Esophagus muscularis mucosa (tissue), 4 donors: ENCODE measurements at places on chromosomes 12 and 14. TPM values are rescaled to one million over a fixed set of nuclear protein-coding genes. Genes with fewer than 3 reads are reported as not detected.

DNA sequence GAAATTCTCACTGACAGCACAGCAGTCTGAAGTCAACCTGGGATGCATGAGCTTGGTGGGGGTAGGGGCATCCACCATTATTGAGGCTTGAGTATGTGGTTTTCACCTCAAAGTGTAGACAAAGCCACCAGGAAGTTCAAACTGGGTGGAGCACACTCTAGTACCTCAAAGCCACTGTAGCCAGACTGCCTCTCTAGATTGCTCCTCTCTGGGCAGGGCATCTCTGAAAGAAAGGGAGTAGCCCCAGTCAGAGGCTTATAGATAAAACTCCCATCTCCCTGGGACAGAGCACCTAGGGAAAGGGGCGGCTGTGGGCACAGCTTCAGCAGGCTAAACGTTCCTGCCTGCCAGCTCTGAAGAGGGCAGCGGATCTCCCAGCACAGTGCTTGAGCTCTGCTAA is 143.0 kb downstream of the KITLG start:
- H3K27me3 ChIP-seq = no peaks in the 10 kb centered on the region
- DNase-seq = no peak
- no peak overlapping the region for H3K4me3 ChIP-seq
- no peaks in the 10 kb centered on the region for H3K36me3 ChIP-seq
- no peak overlapping the region for H3K27ac ChIP-seq

DNA sequence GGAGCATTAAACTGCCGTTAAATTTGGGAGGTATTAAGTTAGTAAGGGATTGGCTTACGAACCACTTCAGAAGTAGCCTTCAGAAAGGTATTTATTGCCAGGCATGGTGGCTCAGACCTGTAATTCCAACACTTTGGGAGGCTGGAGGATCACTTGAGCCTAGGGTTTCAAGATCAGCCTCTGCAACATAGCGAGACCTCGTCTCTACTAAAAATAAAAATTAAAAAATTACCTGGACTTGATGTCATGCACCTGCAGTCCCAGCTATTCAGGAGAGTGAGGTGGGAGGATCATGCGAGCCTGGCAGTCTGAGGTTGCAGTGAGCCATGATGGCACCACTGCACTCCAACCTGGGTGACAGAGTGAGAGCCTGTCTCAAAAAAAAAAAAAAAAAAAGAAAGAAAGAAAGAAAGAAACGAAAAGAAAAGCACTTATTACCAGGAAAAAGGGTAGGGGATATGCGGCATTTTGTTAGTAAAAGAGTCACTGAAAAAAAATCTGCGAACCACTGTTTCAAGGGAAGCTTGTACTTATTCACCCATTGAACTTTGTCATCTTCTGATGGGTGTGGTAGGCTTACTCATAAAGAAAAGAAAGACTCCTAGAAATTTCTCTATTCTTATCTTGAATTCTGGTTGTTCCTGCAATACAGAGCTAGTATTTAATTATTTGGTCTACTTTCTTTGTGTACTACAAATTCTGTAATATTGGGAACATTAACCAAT is 33.6 kb upstream of the PLEKHA5 start:
- H3K27ac ChIP-seq = no peak overlapping the region
- H3K4me1 ChIP-seq = no peaks in the 10 kb centered on the region
- H3K36me3 ChIP-seq = no peaks in the 10 kb centered on the region
- no peak overlapping the region for H3K4me3 ChIP-seq
- H3K27me3 ChIP-seq = no peaks in the 10 kb centered on the region

GRCh38 chr12:97160277-97160676 is 253.2 kb downstream of the NEDD1 start:
- H3K4me3 ChIP-seq = no peak overlapping the region
- DNase-seq = no peak
- H3K4me1 ChIP-seq = no peaks in the 10 kb centered on the region

Gene RAN
- total RNA-seq = 157 TPM

DNA sequence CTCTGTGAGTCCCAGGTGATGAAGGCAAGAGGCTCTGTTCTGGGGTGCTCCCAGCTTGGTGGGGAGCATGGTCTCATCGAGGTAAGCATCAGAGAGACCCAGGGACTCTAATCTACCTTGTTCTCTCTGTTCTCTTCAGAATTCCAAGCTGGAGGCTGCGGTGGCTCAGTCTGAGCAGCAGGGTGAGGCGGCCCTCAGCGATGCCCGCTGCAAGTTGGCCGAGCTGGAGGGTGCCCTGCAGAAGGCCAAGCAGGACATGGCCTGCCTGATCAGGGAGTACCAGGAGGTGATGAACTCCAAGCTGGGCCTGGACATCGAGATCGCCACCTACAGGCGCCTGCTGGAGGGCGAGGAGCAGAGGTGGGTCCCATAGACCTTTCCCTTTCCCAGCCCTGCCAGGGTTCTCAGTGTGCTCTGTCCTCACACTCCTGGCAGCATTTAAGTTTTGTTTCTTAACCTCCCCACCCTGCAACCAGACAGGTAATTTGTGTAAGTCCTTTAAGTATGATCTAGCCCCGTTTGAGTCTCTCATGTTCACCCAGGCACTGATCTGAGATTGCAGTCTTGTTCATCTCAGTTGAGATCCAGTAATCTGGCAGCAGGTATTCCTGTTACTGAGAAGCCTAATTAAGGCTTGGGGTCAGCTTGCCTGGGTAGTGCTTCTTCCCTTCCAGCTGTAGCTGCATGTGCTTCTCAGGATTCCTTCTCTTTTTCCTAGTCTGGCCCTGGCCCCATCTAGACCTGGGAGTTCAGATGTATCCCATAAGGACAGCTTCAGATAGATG is 14.8 kb upstream of the KRT81 start:
- peaks cover 9% of the 10 kb centered on the region for H3K27me3 ChIP-seq
- H3K4me3 ChIP-seq = no peak overlapping the region
- peaks cover 19% of the 10 kb centered on the region for H3K4me1 ChIP-seq
- no peak for DNase-seq
- H3K36me3 ChIP-seq = no peaks in the 10 kb centered on the region

GRCh38 chr12:5073054-5073453 is 29.4 kb downstream of the KCNA5 start:
- H3K27me3 ChIP-seq = no peaks in the 10 kb centered on the region
- no peak for DNase-seq
- H3K36me3 ChIP-seq = no peaks in the 10 kb centered on the region
- no peak overlapping the region for H3K4me3 ChIP-seq

Gene C12orf54
- total RNA-seq = not detected

- H3K4me1 ChIP-seq = no peaks in the 10 kb centered on the region
- DNase-seq = peak; percentile 60
- no peak overlapping the region for H3K4me3 ChIP-seq
- H3K27me3 ChIP-seq = no peaks in the 10 kb centered on the region
- H3K27ac ChIP-seq = no peak overlapping the region
These were observed 38.2 kb upstream of the GSG1 start for GRCh38 chr12:13141686-13142085.

DNA sequence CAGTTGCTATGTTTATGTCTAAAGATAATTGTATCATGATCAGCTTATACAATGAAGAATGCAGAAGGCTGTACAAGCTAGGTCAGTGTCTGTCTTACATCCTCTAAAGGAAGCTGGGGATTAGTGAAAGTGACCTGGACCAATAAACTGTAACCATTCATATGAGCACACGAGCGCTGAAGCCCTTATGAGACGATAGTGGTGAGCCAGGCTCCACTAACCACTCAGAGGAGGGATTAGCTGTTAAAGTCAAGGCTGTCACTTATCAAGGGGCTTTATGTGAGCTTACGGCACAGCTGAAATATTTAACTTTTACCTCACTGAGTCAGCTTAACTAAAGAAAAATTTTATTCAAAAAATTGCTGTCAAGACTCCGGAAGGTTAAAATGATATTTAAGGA is 30.3 kb downstream of the NDUFA12 start:
- H3K36me3 ChIP-seq = peaks cover 6% of the 10 kb centered on the region
- DNase-seq = no peak
- H3K27ac ChIP-seq = no peak overlapping the region
- H3K4me3 ChIP-seq = no peak overlapping the region
- H3K27me3 ChIP-seq = no peaks in the 10 kb centered on the region

GRCh38 chr12:126084480-126084879 is 1019.2 kb downstream of the AACS start:
- no peak overlapping the region for H3K27ac ChIP-seq
- H3K4me3 ChIP-seq = no peak overlapping the region
- DNase-seq = no peak
- H3K4me1 ChIP-seq = no peaks in the 10 kb centered on the region
- H3K36me3 ChIP-seq = no peaks in the 10 kb centered on the region

GRCh38 chr12:82972624-82973023 is 285.9 kb downstream of the TMTC2 start:
- no peak for DNase-seq
- no peak overlapping the region for H3K4me3 ChIP-seq
- no peaks in the 10 kb centered on the region for H3K27me3 ChIP-seq
- H3K4me1 ChIP-seq = no peaks in the 10 kb centered on the region

GRCh38 chr14:26427097-26427496 is 170.7 kb downstream of the NOVA1 start:
- no peaks in the 10 kb centered on the region for H3K36me3 ChIP-seq
- no peaks in the 10 kb centered on the region for H3K4me1 ChIP-seq
- no peak overlapping the region for H3K27ac ChIP-seq

- peaks cover 35% of the 10 kb centered on the region for H3K4me1 ChIP-seq
- H3K4me3 ChIP-seq = peak overlapping the region; percentile 64
- H3K36me3 ChIP-seq = peaks cover 82% of the 10 kb centered on the region
- H3K27me3 ChIP-seq = no peaks in the 10 kb centered on the region
- DNase-seq = no peak
These were observed 9.4 kb downstream of the SETD1B start for GRCh38 chr12:121812921-121813896.

DNA sequence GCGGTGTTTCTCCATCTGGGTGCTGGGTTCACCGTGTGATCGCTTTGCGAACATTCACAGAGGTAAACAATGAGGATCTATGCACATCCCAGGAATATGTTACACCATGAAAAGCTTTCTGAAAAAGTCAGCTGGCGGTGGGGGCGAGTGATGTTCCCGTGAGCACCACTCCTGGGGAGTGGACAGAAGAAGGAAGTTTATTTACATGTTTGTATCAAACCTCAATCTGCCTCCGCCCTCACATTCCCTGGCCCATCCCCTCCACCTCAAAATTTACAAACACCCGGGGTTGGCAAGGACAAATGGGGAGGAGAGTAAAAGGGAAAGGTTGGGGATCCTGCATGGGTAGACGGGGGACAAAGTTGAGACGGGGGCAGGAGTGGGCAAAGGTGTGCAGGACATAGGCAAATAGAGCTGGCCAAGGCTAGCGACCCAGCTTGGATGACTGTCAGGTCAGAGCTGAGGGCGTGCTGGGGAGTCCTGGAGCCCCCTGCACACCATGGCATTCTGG is 6.9 kb downstream of the TNFRSF1A start:
- DNase-seq = no peak
- H3K36me3 ChIP-seq = peaks cover 46% of the 10 kb centered on the region
- H3K27me3 ChIP-seq = no peaks in the 10 kb centered on the region
- H3K27ac ChIP-seq = peak overlapping the region; percentile 99
- peaks cover 99% of the 10 kb centered on the region for H3K4me1 ChIP-seq

Gene TAMALIN
- total RNA-seq = 13.3 TPM

Gene LRP1-AS
- total RNA-seq = not detected

- no peak overlapping the region for H3K4me3 ChIP-seq
- no peaks in the 10 kb centered on the region for H3K27me3 ChIP-seq
- no peaks in the 10 kb centered on the region for H3K4me1 ChIP-seq
- no peak for DNase-seq
- H3K36me3 ChIP-seq = no peaks in the 10 kb centered on the region
These were observed 261.4 kb upstream of the USP15 start for GRCh38 chr12:61998791-61999190.
